Activated T-cell treated with anti-CD3 and anti-CD28 coated beads, Interleukin-2, amount 50 U/mL, for 4 hours (primary cell): ENCODE measurements at places on chromosomes 2 and 18. TPM values are rescaled to one million over a fixed set of nuclear protein-coding genes. Genes with fewer than 3 reads are reported as not detected.

BMP10 gene
- total RNA-seq = not detected

GPR55 gene
- total RNA-seq = 1.6 TPM

LRP2 gene
- 0.03 TPM for total RNA-seq

IL1RN gene
- total RNA-seq = 1.2 TPM

IL36A gene
- not detected for total RNA-seq

LRRC30 gene
- total RNA-seq = not detected

SLC14A1 gene
- 0.24 TPM for total RNA-seq

GALNT5 gene
- total RNA-seq = 0.08 TPM

HAUS1 gene
- 42.4 TPM for total RNA-seq

SH2D6 gene
- 0.54 TPM for total RNA-seq

GBX2 gene
- not detected for total RNA-seq

NGEF gene
- total RNA-seq = 0.94 TPM

CAD gene
- total RNA-seq = 185 TPM

RNF125 gene
- total RNA-seq = 29.3 TPM

CASP10 gene
- 3.4 TPM for total RNA-seq

DUSP19 gene
- 1.2 TPM for total RNA-seq

LRATD1 gene
- total RNA-seq = 0.05 TPM

STPG4 gene
- not detected for total RNA-seq

PNKD gene
- total RNA-seq = 14.7 TPM

PRSS56 gene
- not detected for total RNA-seq

KIF1A gene
- total RNA-seq = 2.5 TPM

GALNT14 gene
- total RNA-seq = 0.33 TPM

LRPPRC gene
- 185 TPM for total RNA-seq

ATIC gene
- 345 TPM for total RNA-seq

APCDD1 gene
- total RNA-seq = not detected

TRIM43 gene
- total RNA-seq = not detected

GPAT2 gene
- 0.20 TPM for total RNA-seq

RTKN gene
- total RNA-seq = 0.71 TPM

SLC5A7 gene
- not detected for total RNA-seq

GULP1 gene
- total RNA-seq = not detected

SERPINB10 gene
- total RNA-seq = 0.27 TPM

CHRNA1 gene
- not detected for total RNA-seq

CABYR gene
- not detected for total RNA-seq
